ENCODE measurements at places on chromosomes 11 and 22. TPM values are rescaled to one million over a fixed set of nuclear protein-coding genes. Genes with fewer than 3 reads are reported as not detected.

CDHR5 gene
- total RNA-seq: 0.23 TPM

UNC93B1 gene
- 7.6 TPM for total RNA-seq

ZNF280B gene
- total RNA-seq: 5.8 TPM

SMIM35 gene
- under 0.01 TPM for total RNA-seq

OR51I2 gene
- total RNA-seq: not detected

DESI1 gene
- total RNA-seq: 27.7 TPM

DNAJC24 gene
- 31.8 TPM for total RNA-seq

DSCAML1 gene
- total RNA-seq: 8.1 TPM

CNTF gene
- 1.6 TPM for total RNA-seq

RASL10A gene
- 1.6 TPM for total RNA-seq

SYT13 gene
- 248 TPM for total RNA-seq

DCDC1 gene
- total RNA-seq: 11.1 TPM

SLCO2B1 gene
- total RNA-seq: 18.0 TPM

FAM180B gene
- not detected for total RNA-seq

HSCB gene
- 6.9 TPM for total RNA-seq

DBX1 gene
- not detected for total RNA-seq

UBASH3B gene
- 27.9 TPM for total RNA-seq

GPHA2 gene
- not detected for total RNA-seq

TIMP3 gene
- 53.5 TPM for total RNA-seq

TRIM49 gene
- 0.23 TPM for total RNA-seq

MLC1 gene
- total RNA-seq: 74.5 TPM

OR52E8 gene
- total RNA-seq: not detected

All from diencephalon (tissue), 1 donor.